ENCODE measurements at places on chromosomes 16 and 17. TPM values are rescaled to one million over a fixed set of nuclear protein-coding genes. Genes with fewer than 3 reads are reported as not detected.

CRHR1 gene
- total RNA-seq = 0.36 TPM

CDT1 gene
- total RNA-seq = 0.76 TPM

FBXW10 gene
- total RNA-seq = not detected

DNA sequence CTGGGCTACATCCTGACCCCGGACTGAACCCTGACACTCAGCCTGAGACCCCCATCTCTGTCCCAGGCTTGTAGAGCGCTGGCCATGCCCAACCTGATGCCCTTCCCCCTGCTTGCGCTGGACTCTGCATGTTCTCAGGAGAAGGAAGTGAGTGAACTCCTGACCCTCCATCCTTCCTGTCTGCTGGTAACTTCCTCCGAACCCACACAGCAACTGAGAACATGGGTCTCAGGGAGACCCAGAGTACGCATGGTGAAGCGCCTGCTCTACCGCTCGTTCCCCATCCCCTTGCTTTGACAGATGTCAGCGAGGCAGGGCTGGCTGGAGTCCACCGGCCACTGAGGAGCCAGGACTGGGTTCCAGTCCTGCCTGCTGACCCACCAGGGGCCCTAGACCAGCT lies 6.1 kb downstream of the CAMKK1 start:
- no peak for DNase-seq

DNA sequence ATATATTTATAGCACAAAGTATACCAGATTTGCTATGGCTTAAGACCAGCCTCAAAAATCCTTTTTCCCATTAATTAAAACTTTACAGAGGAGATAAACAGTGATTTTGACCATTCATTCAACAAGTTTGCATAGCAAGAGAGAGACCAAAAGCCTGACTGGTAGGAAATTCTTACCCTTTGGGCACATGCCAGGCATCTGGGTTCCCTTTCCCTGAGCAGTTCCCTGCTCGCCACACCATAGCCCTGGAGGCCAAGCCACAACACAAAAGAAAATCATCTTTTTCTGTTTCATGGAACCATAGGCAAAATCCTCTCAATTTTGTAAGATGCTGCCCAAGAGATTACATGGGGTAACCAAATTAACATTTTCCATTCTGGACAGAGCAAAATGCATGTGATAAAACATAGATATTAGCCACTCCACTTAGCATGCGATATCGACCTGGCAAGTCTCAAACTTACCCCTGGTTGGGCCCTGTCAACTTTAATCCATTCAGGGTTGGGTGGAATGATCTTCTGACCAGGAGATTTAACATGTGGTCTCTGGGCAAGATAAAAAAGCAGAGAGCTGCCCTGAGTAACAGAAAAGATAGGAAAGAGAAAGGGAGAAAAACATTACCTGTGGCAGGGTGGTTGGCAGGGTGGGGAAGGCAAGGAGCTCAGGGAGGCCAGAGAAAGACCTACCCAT lies 57.6 kb upstream of the B4GALNT2 start:
- DNase-seq = no peak

DNA sequence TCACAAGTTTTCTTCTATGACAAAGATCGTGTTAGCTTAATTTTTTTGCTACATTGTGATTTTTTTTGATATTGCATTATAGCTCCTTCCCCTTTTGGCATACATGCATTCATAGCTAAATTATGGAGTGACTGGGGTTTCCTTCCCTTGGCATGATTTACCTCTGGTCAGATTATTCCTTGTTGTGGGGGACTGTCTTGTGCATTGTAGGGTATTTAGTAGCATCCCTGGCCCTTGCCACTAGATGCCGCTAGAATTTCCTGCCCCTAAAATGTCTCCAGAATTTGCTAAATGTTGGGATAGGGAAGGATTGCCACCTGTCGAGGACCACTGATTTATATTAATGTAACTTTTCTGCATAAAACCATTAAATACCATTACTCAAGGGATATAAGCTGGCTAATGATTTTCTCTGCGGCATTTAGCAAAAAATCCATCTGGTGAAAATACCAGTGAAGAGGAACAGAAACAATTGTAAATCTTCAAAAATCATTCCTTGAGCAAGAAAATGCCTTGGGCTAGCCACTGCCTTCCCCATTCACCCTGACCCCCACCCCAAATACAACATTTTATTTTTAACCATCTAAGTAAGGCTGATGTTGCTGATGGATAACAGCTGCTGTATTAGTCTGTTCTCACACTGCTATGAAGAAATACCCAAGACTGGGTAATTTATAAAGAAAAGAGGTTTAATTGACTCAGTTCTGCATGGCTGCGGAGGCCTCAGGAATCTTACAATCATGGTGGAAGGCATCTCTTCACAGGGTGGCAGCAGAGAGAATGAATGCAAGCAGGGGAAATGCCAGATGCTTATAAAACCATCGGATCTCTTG lies 195.2 kb downstream of the MAP2K6 start:
- DNase-seq = no peak
